CD4-positive, alpha-beta T cell treated with Interleukin-4 for 4 hours (primary cell): ENCODE measurements at places on chromosomes 12 and 14.

GRCh38 chr12:61934564-61934963 is 325.6 kb upstream of the USP15 start:
- DNase-seq = no peak

GRCh38 chr12:131152587-131152986 is 198.9 kb downstream of the ADGRD1 start:
- DNase-seq = no peak

GRCh38 chr14:94489336-94489735 is 13.3 kb upstream of the SERPINA9 start:
- no peak for DNase-seq

DNA sequence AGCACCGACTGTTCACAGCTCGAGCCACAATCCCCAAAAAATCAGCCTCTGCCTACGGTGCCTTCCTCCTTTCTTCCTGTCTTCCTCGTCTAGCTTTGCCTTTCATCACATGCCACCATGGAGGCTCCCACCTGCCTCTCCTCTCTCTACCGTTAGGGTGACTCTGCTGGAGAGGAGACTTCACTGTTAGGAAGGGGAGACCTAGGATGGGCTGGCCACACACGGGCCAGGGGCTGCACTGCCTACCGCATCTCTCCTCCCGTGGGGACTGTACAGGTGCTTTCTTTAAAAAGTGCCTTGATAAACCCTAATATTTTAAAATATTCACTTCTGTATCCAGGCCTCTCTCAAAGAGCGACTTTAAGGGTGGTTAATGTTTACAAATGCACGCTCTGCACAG is 1104.7 kb downstream of the BCL11B start:
- DNase-seq = no peak

DNA sequence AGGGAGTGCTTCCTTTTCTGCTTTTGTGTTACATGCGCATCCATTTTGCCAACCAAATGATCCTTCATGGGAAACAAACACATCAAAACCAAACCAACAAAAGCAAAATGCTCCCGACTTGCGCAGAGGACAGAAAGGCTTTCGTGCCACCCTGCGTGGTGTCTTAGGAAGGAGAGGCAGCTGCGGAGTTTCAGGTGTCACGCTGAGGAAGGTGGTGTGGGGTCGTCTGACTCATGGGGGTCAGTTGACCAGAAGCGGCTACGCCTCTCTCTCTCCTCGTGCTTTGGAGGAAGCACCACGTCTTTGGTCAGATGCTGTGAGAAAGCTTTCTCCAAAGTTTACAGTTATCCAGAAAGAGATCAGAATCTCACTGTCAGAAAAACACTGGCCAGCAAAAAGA is 7.9 kb downstream of the EMP1 start:
- no peak for DNase-seq
